Muscle of arm (tissue), 14 donors: ENCODE measurements at places on chromosomes 7 and 10.
A peak's percentile ranks its signal among the peaks of the same experiment; 100 is the strongest.

DNA sequence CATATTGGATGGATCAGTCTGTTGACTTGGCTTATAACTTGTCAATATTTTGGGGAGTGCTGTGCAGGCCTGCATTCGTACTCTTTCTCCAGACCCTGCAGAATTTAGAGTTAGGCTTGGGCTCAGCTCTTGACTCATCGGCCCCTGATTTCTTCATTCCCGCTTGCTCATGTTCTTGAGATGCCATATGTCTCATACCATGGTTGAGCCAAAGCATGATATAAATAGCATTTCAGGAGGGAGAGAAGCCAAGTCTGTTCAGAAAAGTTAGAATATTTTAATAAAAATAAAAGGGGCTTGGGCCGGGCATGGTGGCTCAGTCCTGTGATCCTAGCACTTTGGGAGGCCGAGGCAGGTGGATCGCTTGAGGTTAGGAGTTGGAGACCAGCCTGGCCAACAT, 898.1 kb downstream of the TYW1 start:
- DNase-seq, result no peak

GRCh38 chr10:109456566-109457301, 466.6 kb downstream of the XPNPEP1 start:
- DNase-seq, result no peak

- DNase-seq, result no peak
These were observed 849.8 kb upstream of the SORCS1 start for GRCh38 chr10:108014145-108014901.

GRCh38 chr7:137343281-137343841, at the start of gene PTN:
Gene PTN (minus strand): TSS chr7:137343733. CDS start chr7:137254973, 88,760 bp downstream.
- peak; percentile 82 for DNase-seq

DNA sequence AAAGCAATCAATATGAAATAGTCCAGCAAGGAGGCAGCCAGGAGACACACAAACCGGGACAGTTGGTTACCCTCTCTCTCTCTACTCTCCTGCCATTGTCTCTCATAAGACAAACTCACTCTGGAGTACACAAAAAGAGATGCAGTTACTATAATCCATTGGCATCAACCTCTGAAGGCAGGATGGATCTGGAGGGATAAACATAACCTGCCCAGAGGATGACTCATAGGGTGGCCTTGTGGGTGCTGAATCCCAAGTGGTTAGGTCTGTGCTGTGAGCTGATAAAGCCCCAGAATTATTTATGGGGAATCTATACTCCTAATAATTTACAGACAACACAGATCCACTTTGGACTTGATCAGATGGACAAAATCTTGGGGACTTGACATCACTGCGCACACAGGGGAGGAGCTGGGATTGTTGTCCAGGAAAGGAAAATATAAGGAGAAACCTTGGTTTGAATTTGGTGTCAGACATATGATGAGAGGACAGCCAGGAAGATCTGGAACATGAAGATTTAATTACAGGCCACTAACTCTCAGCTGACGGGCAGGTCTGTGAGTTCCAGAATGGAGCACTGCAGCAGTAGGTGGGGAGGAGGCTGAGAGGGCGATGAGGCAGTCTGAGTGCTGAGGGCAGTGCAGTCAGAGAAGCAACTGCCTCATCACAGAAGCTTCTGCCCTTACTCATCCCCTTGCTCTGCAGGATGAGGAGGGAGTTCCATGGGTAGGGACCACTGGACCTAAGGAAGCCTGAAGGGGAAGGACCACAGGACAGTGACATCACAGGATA, 113.9 kb upstream of the PRSS58 start:
- no peak for DNase-seq

- DNase-seq, result no peak
These were observed 2.2 kb upstream of the LRRC27 start for GRCh38 chr10:132329565-132330485.

GRCh38 chr7:116802746-116803152, 59.6 kb upstream of the CAPZA2 start:
- DNase-seq, result no peak

- DNase-seq, result no peak
These were observed 6.0 kb upstream of the LMBR1 start for GRCh38 chr7:156898938-156899337.

DNA sequence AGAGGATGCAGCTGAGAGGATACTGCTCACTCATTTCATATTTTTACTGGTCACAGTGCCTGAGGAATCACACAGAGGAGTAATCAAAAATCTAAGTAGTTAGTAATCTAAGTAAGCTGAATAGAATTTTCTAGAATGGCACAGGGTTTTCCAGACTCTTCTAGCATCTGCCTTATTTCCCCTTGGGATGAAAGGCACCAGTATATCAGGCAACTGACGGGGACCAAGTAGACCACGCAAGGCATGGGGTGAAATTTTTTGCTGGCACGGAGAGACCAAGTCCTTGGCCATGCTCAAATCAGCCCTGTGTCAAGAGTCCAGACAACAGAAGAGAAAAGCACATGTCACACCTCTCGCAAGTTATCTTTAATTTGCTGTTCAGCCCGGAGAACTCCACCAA, 14.2 kb downstream of the NCOA4 start:
- no peak for DNase-seq

DNA sequence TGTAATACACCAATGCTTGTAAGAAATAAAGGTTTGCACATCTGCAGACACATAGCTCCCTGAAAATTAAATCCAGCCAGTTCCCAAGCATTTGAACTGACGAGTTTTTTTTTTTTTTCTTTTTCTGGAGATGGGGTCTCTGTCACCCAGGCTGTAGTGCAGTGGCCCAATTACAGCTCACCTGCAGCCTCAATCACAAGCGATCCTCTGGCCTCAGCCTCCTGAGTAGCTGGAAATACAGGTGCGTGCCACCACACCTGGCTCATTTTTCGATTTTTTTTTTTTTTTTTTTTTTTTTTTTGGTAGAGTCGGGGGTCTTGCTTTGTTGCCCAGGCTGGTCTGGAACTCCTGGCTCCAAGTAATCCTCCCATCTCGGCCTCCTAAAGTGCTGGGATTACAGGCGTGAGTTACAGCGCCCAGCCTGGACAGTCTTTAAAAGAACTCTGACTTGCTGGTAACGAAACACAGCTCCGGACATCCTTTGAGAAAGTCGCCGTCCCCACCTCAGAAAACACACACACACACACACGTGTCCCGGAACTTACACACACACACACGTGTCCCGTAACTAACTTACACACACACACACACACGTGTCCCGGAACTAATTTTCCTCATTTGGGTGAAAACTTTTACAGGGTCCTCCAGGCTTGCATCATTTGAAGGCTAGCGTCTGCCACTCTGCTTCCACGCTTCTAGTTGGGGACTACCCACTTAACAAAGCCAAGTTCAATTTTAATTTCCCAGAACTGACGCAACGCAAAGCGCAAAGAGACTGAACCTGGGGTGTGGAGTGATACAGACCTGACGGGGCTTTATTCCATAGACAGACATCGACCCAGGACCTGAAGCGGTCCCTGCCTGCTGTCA, 18.6 kb downstream of the OCM2 start:
- DNase-seq, result peak; percentile 14

DNA sequence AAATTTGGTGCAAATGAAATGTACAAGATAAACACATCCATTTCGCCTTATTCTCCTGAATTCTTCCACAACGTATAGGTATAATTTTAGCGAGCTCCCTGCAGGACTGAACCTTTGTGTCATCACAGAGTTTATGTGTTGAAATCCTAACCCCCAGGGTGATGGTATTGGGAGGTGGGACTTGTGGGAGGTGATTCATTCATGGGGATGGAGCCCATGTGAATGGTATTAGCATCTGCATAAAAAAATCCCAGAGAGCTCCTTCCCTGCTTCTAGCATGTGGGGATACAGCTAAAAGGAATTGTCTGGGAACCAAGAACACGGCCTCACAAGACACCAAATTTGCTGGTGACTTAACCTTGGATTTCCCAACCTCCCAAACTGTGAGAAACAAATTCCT, 741.4 kb upstream of the VSTM2A start:
- DNase-seq, result no peak
